Mesothelial cell of epicardium (in vitro differentiated cells): ENCODE measurements at places on chromosomes 5 and 9.

- no peak for DNase-seq
These were observed 472.8 kb downstream of the PSAT1 start for GRCh38 chr9:78769690-78770089.

- DNase-seq = no peak
These were observed 842 bp upstream of the GTF3C5 start for GRCh38 chr9:133029994-133030316.

GRCh38 chr5:1124205-1125029 lies 12.6 kb upstream of the SLC12A7 start:
- no peak for DNase-seq

DNA sequence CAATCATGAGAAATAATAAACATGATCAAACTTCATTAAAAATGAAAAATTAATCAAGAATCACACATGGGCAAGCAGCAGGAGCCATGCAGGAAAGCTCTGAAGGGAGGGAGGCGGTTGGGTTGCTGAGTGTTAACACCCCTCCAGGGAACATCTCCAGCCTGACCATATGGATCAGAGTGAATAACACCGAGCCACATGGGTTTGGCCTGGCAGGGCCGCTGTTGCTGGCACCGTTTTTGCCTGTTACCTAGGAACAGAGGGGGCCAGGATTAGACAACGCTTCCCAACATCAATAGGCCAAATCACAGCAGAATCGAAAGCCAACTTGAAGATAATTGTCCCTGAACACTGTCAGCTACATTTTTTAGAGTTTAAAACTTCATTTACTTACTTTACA lies 160.2 kb downstream of the DENND1A start:
- DNase-seq = no peak

GRCh38 chr5:133653760-133654049 lies 41.4 kb upstream of the FSTL4 start:
- DNase-seq = no peak

DNA sequence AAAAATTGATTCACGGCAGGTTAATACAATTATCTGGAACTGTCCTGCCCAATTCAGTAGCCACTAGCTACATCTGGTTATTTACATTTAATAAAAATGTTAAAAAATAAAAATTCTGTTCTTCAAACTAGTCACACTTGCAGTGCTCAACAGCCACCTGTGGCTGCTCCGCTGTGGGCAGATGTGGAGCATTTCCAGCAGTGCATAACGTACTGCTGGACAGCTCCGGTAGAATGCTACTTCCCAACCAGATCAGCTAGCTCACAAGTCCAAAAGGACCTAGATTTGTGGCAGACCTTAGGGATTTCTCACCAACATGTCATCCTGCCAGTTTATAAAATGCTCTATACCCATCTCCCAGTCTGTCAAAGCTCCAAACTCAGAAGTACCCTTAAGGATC lies 42.8 kb downstream of the SETX start:
- no peak for DNase-seq

DNA sequence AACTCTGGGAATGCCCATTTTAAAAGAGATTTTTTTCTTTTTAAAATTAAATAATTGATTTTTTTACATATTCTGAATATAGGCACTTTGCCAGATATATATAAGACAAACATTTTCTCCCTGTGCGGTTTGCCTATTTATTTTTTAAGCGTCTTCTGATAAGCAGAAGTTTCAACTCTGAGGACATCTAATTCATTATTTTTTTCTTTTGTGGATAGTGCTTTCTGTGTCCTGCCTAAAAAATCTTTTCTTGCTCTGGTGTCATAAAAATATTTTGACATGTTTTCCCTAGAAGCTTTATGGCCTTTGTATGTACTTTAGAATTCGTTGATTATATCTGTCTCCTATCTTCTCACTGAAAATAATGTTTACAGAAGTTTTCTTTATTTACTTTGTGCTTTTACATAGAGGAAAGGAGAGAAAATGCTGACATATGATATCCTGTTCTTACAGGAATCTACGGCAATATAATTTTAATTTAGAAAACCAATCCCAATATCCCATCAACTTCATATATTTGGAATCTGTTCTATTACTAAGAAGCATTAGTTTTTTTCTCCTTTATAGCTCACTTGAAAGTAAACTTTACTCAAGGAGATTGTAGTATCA lies 111.9 kb upstream of the EFNA5 start:
- DNase-seq = no peak

DNA sequence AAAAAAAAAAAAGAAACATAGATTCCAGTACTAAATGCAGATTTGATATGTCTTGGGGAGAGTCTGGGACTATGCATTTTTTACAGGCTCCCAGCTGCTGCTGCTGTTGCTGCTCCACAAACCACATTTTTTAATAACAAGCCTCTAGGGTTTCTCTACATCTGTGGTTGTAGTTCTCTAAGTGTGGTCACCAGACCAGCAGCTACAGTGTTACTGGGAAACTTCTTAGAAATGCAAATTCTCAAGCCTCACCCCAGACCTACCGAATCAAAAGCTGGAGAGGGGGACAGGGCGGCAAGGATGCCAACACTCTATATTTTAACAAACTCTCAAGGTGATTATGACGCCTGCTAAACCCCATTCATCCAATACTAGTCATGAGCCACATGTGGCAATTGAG lies 293.4 kb upstream of the PTGER4 start:
- no peak for DNase-seq

GRCh38 chr9:35568196-35568595 lies 36.9 kb upstream of the TESK1 start:
- no peak for DNase-seq

DNA sequence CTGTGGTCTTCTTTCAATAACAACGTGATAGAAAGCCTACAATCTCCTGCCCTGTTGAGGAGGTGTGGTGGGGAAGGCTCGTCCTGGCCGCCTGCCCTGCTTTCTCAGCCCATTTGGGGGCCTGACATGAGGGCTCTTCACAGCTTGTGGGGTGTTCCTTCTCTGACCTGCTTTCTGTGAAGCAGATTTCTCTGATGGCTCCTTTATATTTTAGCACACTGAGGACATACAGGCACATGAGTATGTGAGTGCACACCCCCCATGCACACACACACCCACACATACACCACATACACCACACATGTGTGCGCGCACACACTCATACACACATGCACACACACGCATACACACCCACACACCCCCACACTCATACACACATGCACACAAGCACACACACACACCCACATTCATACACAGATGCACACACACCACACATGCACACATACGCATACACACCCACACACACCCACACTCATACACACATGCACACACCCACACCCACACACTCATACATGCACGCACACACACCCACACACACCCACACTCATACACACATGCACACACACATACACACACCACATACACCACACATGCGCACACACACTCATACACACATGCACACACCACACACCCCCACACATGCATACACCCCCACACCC lies 117.5 kb downstream of the COL5A1 start:
- no peak for DNase-seq

DNA sequence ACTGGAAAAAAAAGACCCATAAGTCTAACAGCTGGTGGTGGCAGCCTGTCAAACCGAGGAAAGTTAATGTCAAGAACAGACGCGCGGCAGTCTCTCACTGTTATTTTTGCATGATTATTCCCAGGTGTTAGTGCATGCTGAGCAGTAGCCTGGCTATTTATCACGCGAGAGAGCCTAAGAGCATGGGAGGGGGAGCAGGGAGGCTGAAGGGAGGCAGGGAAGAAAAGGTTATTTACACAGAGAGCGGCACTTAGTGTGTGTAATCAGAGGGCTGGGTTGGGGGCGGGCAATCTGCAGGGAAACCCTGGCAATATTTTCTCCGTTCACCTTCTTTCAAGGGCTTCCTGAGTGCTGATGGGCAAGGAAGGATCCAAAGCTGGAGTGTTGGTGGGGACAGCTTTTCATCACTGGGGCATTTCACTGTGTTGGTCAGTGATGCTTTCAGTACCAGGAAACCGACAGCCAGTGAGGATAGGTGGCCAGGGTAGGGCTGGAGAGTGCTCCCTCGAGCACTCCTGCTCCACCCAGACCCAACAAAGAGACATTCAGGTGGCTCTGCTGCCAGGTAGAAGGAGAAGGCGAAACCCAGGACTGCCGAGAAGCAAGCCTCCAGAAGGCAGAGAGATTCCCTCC lies 39.6 kb downstream of the ZNF608 start:
- DNase-seq = no peak

DNA sequence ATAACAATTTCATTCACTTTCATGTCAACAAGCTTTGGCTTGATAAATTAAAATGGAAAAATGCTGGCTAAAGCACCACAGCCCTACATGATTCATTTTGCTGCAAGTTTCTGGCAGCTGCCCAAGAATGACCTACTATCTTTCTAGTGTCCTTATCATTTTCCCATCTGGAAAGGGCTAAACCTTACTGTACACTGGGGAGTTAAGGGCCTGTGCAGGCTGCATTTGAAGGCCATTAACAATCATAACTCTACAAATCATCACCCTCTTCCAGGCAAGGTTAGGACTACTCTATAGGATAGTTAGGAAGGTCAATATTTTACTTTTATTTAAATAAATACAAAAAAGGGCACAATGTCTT lies 579.7 kb upstream of the ZNF608 start:
- peak; percentile 49 for DNase-seq

- no peak for DNase-seq
These were observed 37.1 kb downstream of the VAV2 start for GRCh38 chr9:133954862-133955529.
